CD8-positive, alpha-beta memory T cell (primary cell): ENCODE measurements at places on chromosomes 7 and 10. TPM values are rescaled to one million over a fixed set of nuclear protein-coding genes. Genes with fewer than 3 reads are reported as not detected.

DNA sequence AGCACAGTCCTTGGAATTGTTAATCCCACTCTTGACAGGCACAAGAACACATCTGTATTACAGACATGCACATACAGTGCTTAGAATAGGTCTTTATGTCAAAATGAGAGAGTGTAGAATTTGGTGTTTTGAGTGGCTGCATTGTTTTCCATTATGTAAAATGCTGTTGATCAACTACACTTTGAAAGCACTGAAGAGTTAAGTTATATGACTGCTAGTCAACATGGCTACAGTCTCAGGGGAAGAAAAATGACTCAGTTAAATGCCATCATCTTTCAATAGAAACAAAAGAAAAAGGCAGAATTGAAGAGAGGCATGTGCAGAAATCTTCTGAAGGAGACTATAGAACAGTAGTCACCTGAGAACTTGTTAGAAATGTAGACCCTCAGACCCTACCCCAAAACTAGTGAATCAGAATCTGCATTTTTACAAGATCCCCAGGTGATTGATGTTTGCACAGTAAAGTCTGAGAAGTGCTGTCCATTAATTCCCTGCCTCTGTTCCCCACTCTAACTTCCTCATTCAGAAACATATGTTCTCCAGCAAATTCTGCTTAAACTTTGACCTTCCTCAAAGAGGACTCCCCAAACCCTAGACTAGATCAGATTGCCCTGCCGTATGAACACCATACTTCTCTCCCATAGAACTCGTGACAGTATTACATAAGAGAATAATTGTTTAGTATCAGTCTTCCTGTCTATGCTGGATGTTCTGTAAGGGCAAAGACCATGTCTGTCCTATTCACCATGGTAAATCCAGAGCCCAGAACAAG, 16.0 kb downstream of the SND1 start:
- no peak overlapping the region for H3K27ac ChIP-seq
- H3K27me3 ChIP-seq: no peaks in the 10 kb centered on the region
- H3K4me1 ChIP-seq: no peaks in the 10 kb centered on the region
- H3K36me3 ChIP-seq: no peaks in the 10 kb centered on the region
- no peak for DNase-seq
- no peak overlapping the region for H3K4me3 ChIP-seq

The PTN gene
- total RNA-seq: not detected

The AKR1B1 gene
- 120 TPM for total RNA-seq

The CPA2 gene
- total RNA-seq: not detected

DNA sequence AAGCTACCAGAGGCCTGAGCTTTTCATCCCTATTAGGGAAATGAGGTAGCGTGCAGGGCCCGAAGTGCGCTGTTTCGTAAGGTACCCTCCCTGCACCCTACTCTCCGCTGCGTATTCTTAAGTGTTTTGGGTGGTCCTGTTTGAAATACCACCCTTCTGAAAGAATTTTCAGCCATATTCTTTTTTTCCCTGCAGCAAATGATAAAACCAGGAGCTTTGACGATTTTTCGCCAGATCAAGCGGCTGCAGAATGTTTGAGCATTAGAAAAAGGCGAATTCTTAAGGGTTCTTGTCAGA, 1.2 kb downstream of the RSBN1L start:
- peaks cover 30% of the 10 kb centered on the region for H3K4me1 ChIP-seq
- H3K36me3 ChIP-seq: no peaks in the 10 kb centered on the region
- H3K27ac ChIP-seq: peak overlapping the region; percentile 92

DNA sequence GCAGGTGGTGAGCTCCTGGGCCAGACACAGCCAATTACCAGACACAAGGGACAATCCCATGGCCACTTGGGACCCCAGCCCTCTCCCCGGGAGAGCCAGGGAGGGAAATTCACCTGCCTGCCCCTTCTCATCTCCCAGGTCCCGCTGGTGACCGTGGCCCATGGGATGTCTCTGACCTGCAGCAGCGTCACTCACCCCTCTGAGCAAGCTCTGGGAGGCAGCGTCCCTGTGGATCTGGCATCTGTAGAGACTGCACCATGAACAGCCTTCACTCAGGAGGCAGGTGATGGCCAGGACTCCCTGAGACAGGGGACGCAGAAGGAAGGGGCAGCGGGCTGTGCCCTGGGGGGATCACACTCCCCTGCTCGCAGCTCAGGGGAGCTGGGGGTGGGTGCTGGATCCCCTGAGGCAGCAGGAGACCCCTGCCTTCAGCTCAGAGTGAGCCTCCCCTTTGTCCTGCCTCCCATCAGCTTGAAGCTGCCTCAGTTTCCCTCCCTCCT, 90.8 kb downstream of the FOXL3 start:
- no peaks in the 10 kb centered on the region for H3K36me3 ChIP-seq
- DNase-seq: no peak
- no peak overlapping the region for H3K4me3 ChIP-seq
- no peaks in the 10 kb centered on the region for H3K27me3 ChIP-seq

The PON1 gene
- not detected for total RNA-seq

DNA sequence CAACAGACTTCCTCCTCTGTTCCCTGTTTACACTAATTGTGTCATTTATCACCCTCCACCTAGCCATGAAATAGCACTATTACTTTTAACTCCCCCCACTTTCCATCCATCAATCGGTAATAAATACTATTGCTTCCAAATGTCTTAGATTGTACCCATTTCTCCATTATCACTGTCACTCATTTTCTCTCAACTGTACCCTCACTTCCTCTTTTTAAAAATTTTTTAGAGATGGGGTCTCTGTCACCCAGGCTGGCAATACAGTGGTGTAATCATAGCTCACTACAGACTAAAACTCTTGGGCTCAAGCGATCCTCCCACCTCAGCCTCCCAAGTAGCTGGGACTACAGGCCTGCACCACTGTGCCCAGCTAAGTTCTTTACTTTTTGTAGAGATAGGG, 123.5 kb upstream of the EGR2 start:
- no peaks in the 10 kb centered on the region for H3K27me3 ChIP-seq
- no peak overlapping the region for H3K4me3 ChIP-seq
- H3K4me1 ChIP-seq: no peaks in the 10 kb centered on the region
- no peak overlapping the region for H3K27ac ChIP-seq
- H3K36me3 ChIP-seq: no peaks in the 10 kb centered on the region

- H3K27ac ChIP-seq: no peak overlapping the region
- no peak overlapping the region for H3K4me3 ChIP-seq
- no peaks in the 10 kb centered on the region for H3K4me1 ChIP-seq
- H3K36me3 ChIP-seq: no peaks in the 10 kb centered on the region
- H3K27me3 ChIP-seq: no peaks in the 10 kb centered on the region
These were observed 68.7 kb downstream of the LRRC17 start for GRCh38 chr7:102981451-102981850.

- H3K36me3 ChIP-seq: no peaks in the 10 kb centered on the region
- DNase-seq: no peak
- no peaks in the 10 kb centered on the region for H3K4me1 ChIP-seq
- H3K27ac ChIP-seq: no peak overlapping the region
These were observed 84.4 kb downstream of the EBF3 start for GRCh38 chr10:129879655-129880054.

- no peaks in the 10 kb centered on the region for H3K36me3 ChIP-seq
- no peak for DNase-seq
- H3K27me3 ChIP-seq: no peaks in the 10 kb centered on the region
These were observed 596.0 kb upstream of the FOXK1 start for GRCh38 chr7:4085937-4086691.

DNA sequence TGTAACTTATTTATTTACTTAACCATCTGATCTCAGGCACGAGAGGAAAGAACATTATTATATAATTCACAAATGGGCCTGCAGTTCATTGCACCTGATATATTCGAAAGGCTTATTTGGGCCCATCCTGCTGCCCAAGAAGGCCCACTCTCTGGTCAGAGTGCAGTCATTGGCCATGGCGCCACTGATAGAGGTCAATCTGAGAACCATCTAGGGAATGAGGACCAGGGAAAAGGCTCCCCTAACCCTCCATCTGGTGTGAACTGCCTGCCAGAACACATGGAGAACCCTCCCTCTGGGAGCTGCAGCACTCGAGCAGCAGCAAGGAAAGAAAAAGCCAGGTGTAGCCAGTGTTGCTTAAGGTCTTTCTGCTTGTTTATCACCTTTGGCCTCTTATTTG, 136.6 kb downstream of the REEP3 start:
- H3K27ac ChIP-seq: no peak overlapping the region
- no peaks in the 10 kb centered on the region for H3K27me3 ChIP-seq
- no peaks in the 10 kb centered on the region for H3K4me1 ChIP-seq

DNA sequence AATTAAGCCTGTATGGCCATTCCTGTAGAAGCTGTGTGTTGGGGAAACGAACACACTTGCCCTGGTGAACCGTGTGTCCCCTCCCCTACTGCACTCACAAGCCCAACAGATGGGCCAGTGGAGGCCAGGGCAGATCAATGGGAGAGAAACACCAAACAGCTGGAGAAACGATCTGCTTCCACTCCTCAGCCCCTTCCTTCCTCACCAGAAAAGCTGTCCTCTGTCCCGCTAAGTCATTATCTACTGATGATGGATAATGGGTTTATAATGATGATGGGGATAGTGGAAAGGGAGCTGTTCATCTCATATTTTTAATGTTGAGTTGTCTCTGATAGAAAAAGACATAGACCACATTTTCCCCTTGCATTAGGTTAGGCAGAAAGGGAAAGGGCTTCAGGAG, 99.7 kb downstream of the ELMO1 start:
- peaks cover 48% of the 10 kb centered on the region for H3K4me1 ChIP-seq
- no peaks in the 10 kb centered on the region for H3K36me3 ChIP-seq
- no peak for DNase-seq
- H3K4me3 ChIP-seq: no peak overlapping the region
- H3K27ac ChIP-seq: no peak overlapping the region
- no peaks in the 10 kb centered on the region for H3K27me3 ChIP-seq

- no peak overlapping the region for H3K4me3 ChIP-seq
- no peaks in the 10 kb centered on the region for H3K36me3 ChIP-seq
- no peaks in the 10 kb centered on the region for H3K27me3 ChIP-seq
- peak; percentile 26 for DNase-seq
- no peak overlapping the region for H3K27ac ChIP-seq
- H3K4me1 ChIP-seq: no peaks in the 10 kb centered on the region
These were observed 82.7 kb downstream of the NOC3L start for GRCh38 chr10:94279835-94280709.

The OR9A2 gene
- total RNA-seq: not detected

- H3K27ac ChIP-seq: no peak overlapping the region
- H3K4me3 ChIP-seq: no peak overlapping the region
- no peaks in the 10 kb centered on the region for H3K36me3 ChIP-seq
- H3K27me3 ChIP-seq: no peaks in the 10 kb centered on the region
These were observed 122.7 kb downstream of the SFMBT2 start for GRCh38 chr10:7288060-7288690.

The PTPN20 gene
- 1.3 TPM for total RNA-seq

The RBP3 gene
- total RNA-seq: not detected

The PNLIPRP3 gene
- not detected for total RNA-seq

DNA sequence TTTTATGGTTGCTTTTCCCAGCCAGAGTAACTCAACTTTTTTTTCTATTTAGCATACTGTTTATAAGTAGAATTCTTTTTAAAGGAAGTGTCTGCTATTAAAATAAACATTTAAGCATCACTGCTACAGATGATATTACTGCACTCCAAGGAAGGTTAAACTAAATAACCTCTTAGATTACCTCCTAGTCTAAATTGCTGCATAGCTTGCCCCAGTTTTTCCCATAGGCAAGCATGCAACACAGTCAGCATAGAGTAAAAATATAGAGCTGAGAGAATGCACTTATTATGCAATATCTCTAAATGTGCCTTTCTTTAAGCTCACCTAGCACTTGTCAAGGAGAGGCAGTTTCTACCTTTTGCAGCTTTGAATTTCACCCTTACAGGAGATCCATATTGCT, 1392.4 kb upstream of the CELF2 start:
- DNase-seq: no peak
- H3K27me3 ChIP-seq: no peaks in the 10 kb centered on the region
- H3K4me1 ChIP-seq: no peaks in the 10 kb centered on the region
- H3K36me3 ChIP-seq: no peaks in the 10 kb centered on the region
- H3K27ac ChIP-seq: no peak overlapping the region
